ENCODE measurements at places on chromosomes 2 and 18.

- no peak for DNase-seq
Measured at GRCh38 chr2:119190321-119191111, 32.0 kb upstream of the C1QL2 start.

- no peak for DNase-seq
Measured at GRCh38 chr2:88429929-88430328, 22.6 kb downstream of the FOXI3 start.

- DNase-seq, result no peak
Measured at GRCh38 chr2:154670083-154670482, 28.4 kb upstream of the KCNJ3 start.

DNA sequence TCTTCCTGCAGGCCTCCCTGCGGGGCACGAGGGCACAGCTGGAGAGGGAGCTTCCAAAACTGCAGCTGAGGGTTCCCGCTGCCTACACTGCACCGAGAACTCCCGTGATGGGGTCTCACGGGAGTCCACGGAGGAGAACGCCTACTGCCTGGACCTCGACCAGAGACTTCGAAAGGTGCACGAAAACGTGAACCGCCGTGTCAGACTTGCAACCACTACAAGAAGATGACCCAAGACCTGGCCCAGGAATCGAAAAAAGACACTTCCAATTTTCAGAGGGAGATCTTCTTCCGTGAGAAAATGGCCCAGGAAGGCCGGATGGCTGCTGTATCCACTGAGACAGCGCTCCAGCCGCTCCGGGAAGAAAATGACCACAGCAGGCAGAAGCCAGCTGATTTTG is 52.9 kb upstream of the TXNDC2 start:
- no peak for DNase-seq

DNA sequence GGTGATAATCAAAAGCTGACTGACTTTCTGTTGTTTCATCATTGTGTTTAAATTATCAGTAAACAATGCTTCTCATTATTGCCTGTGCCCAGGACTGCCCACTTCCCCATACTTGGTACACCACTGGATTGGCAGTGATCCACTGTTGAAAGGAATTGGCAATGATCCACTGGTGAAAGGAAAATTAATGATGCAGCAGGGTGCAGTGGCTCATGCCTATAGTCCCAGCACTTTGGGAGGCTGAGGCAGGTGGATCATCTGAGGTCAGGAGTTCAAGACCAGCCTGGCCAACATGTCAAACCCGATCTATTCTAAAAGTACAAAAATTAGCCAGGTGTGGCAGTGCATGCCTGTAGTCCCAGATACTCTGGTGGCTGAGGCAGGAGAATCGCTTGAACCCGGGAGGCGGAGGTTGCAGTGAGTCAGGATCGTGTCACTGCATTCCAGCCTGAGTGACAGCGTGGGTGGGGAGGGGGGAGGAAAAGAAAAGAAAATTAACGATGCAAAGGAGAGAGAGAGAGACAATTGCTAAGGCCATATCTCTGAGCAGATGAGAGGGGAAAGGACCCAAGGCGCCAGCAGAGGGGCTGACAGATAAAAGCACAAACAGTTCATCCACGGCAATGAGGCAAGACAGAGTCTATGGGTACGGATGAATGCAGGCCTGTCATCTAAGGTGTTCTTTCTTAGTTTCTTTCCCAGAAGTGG is 10.2 kb upstream of the GTF2A1L start:
- no peak for DNase-seq

DNA sequence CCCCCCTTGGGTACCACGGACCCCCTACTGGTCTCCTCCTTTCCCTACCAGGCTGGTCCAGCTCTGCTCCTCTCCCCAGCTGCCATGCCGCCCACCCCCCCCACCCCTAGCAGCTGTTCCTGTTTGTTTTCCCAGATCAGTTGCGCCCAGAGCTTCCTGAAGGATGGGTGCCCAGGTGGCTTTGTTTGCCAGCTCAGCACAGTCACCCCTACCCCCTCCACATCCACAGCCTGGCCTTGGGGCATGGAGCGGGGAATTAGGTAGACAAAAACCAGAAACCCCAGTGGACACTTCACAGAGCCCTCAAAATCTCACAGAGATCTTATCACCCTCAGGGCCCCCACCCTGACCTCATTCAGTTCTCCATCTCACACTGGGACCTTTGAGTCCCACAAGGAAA is 3.7 kb upstream of the CRYBA2 start:
- DNase-seq, result no peak

GRCh38 chr2:185919155-185919554 is 180.6 kb downstream of the FSIP2 start:
- no peak for DNase-seq

GRCh38 chr2:128497461-128497860 is 178.8 kb upstream of the HS6ST1 start:
- DNase-seq, result no peak

DNA sequence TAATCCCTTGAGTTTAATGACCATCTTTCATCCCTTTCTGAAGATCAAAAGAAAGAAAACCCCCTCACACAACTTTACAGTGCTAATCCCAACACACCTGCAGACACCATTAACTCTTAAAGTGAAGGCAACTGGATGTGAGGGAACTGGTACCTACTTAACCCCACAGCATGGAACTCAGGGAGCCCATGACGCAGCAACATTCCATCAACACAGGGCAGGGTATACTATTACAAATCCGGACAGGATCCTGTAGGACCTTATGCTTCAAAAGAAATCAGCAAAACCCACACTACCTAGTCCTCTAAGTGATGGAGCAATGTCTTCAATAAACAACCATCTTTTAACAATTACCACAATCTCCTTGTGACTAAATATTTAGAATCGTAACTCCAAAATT is 78.6 kb downstream of the FARSB start:
- DNase-seq, result no peak

- DNase-seq, result no peak
Measured at GRCh38 chr2:153811516-153811915, 60.2 kb upstream of the GALNT13 start.

- DNase-seq, result peak; percentile 56
Measured at GRCh38 chr2:232611559-232612218, 21.7 kb upstream of the EFHD1 start.

GRCh38 chr2:166463640-166464039 is 30.4 kb downstream of the SCN7A start:
- no peak for DNase-seq

- no peak for DNase-seq
Measured at GRCh38 chr2:231228223-231228622, 29.8 kb downstream of the ARMC9 start.

- DNase-seq, result no peak
Measured at GRCh38 chr2:173472112-173472511, 117.4 kb downstream of the CDCA7 start.

GRCh38 chr2:241904011-241904718 is 34.6 kb downstream of the RTP5 start:
- DNase-seq, result no peak

GRCh38 chr2:240143801-240144648 is 3.6 kb upstream of the OTOS start:
- DNase-seq, result peak; percentile 79

DNA sequence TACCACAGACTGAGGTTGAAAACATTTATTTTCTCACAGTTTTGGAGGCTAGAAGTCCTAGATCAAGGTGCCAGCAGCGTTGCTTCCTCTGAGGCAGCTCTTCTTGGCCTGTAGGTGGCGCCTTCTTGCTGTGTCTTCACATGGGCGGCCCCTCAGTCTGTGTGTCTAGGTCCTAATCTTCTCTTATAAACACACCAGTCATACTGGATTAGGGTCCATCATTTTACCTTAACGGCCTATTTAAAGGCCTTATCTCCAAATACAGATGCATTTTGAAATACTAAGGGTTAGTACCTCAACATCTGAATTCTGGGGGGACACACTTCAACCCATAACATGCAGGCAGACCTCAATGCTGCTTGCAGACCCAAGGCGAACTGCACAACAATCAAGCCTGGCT is 4.4 kb upstream of the RMC1 start:
- DNase-seq, result peak; percentile 42

DNA sequence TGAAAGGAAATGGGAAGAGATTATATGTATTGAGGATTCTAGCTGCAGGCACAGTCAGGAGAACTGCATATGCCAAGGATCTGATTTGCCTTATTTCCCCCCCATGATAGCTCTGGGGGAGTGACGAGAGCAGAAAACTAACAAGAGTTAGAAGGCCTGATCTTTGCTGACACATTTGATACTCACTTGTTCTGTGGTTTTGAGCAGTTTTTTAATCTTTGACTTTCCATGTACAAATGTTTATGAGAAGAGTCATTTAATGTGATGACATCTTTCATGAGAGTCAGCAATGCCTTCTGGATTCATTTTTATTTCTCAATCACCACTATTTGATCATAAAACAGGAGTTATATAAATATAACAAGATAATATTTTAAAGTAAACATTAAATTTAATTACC is 12.7 kb upstream of the SERPINB7 start:
- DNase-seq, result no peak

GRCh38 chr2:74427551-74427950 is 6.0 kb downstream of the WDR54 start:
- no peak for DNase-seq

- DNase-seq, result no peak
Measured at GRCh38 chr2:222000326-222000725, 298.5 kb downstream of the PAX3 start.

DNA sequence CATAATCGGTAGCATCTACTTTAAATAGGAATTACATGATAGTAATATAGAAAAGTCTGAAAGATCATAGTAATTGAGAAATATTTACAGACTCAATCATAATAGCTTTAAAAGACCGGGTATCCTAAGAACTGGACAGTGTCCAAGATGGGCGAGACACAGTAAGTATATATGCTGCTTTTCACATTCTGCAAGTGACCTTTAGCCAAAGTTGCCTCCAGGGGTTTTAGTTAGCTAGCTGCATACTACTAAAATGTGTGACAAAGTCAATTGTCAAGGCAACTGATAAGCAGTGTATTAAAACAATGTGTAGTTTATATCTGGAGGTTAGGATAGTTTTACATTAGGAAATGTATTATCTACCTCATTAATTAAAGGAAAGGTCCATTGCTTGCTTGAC is 24.6 kb downstream of the CD302 start:
- no peak for DNase-seq

DNA sequence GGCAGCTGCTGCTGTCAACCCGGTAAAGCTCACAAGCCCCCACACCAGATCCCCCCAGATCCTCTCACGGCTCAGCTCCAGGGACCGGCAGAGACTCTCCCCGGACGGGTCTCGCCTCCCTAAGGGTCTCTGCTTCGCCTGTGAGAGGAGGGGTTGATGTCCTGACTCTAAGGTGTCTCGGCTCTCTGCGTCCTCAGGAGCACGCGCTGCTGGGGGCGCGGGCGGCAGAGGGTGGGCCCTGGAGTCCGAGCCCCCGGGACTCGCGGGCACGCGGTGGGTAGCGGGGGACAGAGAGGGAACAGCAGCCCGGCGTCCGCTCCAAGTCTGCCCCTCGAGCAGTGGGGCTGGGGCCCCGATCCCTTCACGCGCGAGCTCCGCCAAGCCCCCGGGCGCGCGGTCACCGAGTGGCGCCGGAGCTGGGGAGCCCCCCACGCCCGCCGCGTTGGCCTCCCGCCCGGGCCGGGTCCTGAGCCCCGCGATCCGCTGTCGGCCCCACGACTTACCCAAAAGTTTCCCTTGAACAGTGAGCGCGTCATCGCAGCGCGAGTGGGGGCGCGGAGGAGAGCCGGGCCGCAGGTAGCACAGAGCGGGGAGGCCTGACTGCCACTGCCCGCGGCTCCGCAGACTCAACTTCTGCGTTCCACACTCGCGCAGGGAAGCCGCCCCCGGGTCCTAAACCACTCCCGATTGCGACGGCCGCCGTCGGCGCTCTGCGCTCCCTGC is at the start of gene PSTPIP2:
Gene PSTPIP2, minus strand, starts transcription at position 608 of the 723 bp plus-strand sequence. Its CDS starts 72 bp downstream, at position 536.
- DNase-seq, result peak; percentile 35

DNA sequence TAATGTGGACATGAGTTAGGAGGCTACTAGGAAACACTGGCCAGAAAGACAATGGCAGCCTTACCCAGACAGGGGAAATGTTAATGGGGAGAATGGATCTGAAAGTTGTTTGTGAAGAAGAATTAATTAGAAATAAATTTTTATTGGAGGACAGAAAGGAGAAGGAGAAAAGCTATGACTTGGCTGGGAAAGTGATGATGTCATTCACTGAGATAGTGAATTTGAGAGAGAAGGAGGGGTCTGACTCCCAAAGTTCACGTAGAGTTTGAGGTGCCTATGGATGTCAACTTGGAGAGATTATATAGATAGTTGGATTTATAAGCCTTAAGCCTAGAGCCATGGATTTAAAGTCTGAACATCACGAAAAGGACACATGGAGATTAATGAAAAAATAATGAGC is 144.6 kb upstream of the ZNF521 start:
- no peak for DNase-seq

GRCh38 chr2:55827855-55828254 is 95.7 kb downstream of the EFEMP1 start:
- no peak for DNase-seq

DNA sequence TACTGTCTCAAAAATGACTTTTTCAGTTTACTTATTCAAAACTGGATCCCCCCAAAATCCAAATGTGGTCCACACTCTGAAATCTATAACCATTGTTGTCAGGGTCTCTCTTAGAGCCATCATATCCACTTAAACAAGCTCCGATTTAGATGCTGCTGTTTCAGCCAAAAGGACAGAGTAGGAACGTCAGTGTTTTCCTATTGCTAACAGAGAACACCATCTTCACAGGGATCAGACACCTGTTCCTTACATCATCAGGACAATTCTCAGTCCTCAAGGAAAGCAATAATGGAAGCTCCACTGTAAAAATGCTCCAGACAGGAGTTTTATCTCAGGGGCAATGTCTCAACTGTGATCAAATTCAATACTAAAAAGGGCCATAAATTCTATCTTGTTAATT is 155.4 kb downstream of the STK39 start:
- no peak for DNase-seq

DNA sequence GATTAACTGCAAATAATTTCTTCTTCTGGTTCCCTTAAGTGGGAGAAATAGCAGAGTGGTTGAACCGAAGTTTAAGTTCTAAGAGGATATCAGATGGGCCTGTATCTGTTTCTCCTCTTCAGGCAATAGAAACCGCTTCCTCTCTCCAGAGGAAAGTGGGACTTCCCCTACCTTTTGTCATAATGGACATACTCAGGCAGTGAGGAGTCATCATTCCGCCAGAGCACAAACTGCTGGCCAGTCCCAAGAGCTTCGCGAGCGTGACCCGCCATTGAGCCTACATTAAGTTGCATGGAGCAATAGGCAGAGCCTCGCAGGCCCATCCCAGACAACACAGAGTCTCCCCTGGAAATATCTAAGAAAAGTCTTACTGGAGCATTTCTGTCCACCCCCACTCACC is 158.9 kb downstream of the LDLRAD4 start:
- no peak for DNase-seq

GRCh38 chr2:145166731-145167302 is 646.9 kb upstream of the ZEB2 start:
- DNase-seq, result no peak

- DNase-seq, result no peak
Measured at GRCh38 chr18:34807106-34807796, 97.2 kb downstream of the DTNA start.

- DNase-seq, result no peak
Measured at GRCh38 chr18:9775178-9775577, 67.1 kb downstream of the RAB31 start.

- no peak for DNase-seq
Measured at GRCh38 chr2:171479154-171479814, 43.0 kb upstream of the CYBRD1 start.

- DNase-seq, result no peak
Measured at GRCh38 chr2:227460833-227461232, 11.1 kb upstream of the AGFG1 start.

- no peak for DNase-seq
Measured at GRCh38 chr2:207149249-207150213, 16.2 kb downstream of the KLF7 start.

All from stimulated activated CD4-positive, alpha-beta T cell treated with anti-CD3 and anti-CD28 coated beads, Interleukin-15, amount 100 ng/mL, for 1 hour (primary cell).